Activated naive CD4-positive, alpha-beta T cell (primary cell): ENCODE measurements at places on chromosomes 3 and 15.

GRCh38 chr3:122892118-122892960 lies 97.5 kb downstream of the SLC49A4 start:
- DNase-seq = no peak

GRCh38 chr3:20051123-20051806 lies 11.0 kb downstream of the KAT2B start:
- DNase-seq = no peak

DNA sequence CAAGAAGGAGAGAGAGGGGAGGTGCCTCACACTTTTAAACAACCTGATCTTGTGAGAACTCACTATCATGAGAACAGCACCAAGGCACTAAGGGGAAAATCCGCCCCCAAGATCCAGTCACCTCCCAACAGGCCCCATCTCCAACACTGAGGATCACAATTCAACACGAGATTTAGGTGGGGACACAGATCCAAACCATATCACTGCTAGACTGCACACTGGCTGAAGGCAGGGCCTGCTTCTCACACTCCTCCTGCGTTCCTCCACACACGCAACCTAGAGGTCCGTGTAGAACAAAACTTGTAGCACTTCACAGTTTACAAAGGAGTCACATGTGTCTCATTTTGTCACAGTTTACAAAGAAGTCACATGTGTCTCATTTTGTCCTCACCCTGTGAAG lies 97.8 kb downstream of the DAPK2 start:
- no peak for DNase-seq

- DNase-seq = no peak
Measured at GRCh38 chr3:114877378-114878113, 269.5 kb downstream of the ZBTB20 start.

GRCh38 chr3:177751770-177752169 lies 554.5 kb upstream of the TBL1XR1 start:
- DNase-seq = no peak

- no peak for DNase-seq
Measured at GRCh38 chr3:44954962-44955361, 21.0 kb downstream of the ZDHHC3 start.

DNA sequence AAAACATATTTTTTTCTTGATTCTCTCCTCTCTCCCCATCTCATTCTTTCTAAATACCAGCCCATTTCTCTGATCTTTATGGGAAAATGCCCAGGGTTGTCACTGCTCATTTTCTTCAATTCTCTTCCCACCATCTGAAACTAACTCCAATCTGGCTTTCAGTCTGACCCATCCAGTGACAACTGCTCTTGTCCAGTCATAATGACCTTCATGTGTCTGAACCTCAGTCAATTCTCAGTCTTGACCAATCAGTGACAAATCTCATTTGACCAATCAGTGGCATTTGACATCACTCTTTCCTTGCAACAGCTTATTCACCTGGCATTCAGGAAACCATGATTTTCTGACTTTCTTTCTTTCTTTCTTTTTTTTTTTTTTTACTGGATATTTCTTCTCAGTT lies 15.1 kb downstream of the VEPH1 start:
- DNase-seq = no peak

- DNase-seq = no peak
Measured at GRCh38 chr3:175105066-175105465, 245.9 kb downstream of the NAALADL2 start.

DNA sequence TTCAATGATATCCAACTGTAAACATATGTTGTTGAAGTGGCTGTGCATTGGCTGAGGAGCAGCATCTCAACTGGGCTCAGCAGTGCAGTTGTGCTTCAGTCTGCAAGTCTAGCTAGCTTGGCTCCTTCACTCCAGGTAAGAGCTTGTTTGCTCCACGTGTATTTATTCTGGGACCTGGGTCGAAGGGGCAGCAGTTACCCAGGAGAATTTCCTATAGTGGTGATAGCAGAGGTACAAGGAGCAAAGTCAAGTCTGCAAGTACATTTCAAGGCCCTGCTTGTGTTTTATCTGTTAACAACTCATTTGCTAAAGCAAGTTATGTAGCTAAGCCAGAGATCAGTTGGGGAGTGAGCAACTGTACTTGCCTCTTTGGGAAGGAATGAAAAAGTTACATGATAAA lies 286.2 kb upstream of the UMPS start:
- DNase-seq = no peak

- no peak for DNase-seq
Measured at GRCh38 chr15:31435261-31435911, 108.8 kb downstream of the KLF13 start.

DNA sequence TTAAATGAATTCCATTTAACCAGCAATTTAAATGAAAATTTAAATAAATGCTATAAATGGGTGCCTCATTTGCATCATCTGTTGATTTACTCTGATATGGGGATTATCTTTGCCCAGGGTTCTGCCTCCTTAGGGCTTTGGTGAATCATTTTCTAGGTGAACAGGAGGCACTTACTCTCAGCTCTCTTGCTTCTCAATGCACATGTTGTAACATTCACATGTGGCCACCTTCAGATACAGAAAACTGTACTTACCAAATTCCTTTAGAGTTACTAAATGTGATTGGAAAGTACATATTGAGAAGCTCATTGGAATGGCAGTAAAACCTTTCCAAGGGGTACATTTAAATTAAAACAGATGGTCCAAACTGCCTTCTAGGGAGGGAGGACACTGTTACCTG lies 20.8 kb downstream of the GADL1 start:
- no peak for DNase-seq

GRCh38 chr3:114499976-114500375 lies 206.1 kb downstream of the TIGIT start:
- DNase-seq = no peak

GRCh38 chr3:128946411-128946810 lies 47.5 kb downstream of the CFAP92 start:
- DNase-seq = no peak

GRCh38 chr3:21621181-21621651 lies 129.8 kb downstream of the ZNF385D start:
- no peak for DNase-seq

DNA sequence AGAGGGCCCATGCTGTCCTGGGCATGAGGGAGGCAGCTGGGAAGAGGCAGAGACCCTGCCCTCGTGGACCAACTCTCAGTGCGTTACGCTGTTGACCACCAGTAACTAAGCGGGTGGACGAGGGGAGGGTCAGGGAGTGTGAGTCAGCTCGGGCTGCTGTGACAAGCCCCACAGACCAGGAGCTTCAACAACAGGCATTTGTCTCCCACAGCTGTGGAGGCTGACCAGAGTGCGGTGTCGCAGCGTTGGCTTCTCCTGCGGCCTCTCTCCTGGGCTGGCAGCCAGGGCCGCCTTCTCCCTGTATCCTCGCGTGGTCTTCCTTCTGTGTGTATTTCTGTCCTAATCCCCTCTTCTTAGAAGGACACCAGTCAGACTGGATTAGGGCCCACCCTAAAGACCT lies 13.0 kb downstream of the EFCC1 start:
- DNase-seq = no peak

- no peak for DNase-seq
Measured at GRCh38 chr3:185959609-185960521, 22.1 kb upstream of the TRA2B start.

DNA sequence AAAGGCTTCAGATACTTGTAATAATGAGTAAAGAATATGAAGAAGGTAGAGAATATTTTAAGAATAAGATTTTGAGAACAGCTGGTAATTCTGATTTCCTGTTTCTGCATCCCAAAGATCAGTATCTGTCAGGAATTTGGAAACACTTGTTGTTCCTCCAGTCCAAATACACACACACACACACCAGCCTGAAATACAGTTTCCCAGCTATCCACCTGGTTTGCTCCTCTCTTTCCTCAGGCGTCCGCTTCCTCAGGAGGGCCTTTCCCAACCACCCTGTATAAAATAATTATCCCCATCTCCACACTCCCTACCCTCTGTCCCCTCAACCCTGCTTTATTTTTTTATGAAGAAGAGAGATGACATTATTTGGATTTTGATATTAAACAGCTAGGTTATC lies 2.0 kb upstream of the FSIP1 start:
- no peak for DNase-seq

GRCh38 chr3:118977118-118977517 lies 57.5 kb downstream of the IGSF11 start:
- DNase-seq = no peak

DNA sequence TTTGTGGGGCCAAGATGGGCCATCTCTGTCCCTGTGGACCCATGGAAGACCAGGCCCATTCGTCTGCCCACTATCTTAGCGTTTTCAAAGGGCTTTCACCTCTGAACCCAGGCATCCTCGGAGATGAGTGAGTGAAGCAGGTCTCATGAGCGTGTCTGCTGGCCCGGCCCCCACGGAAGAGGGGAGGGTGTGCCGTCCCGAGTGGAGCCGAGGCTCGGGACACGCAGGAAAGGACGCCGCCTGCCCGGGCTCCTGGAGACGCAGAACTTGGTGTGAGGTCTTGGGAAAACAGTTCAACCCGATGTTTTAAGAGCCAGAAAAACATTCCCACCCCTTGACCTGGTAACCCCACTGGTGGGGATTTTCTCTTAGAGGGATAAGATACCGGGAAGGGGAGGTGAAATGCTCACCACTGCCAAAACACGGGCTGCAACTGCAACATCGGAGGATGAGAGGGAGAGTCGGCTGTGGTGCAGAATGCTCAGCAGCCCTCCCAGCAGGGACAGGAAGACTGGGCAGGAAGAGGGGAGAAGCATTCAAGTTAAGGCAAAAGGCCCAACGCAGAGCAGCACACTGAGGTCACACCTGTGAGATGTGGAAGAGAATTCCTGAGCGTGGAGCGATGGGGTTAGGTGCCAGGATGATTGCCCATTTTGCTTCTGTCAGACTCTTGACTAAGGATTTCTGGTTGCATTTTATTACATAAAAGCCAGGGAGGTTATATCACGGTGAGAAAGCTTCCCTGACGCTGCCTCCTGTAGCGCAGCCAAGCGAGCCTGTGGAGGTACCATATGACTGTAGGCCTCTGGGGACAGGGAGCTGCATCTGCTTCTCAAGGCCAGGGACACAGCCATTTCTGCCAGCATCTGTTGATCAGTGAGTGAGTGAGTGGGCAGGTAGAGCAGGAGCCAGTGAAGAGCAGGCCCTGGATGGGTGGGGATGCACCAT lies 14.1 kb upstream of the STAB1 start:
- DNase-seq = no peak

- DNase-seq = no peak
Measured at GRCh38 chr3:176941689-176942088, 255.6 kb downstream of the TBL1XR1 start.

DNA sequence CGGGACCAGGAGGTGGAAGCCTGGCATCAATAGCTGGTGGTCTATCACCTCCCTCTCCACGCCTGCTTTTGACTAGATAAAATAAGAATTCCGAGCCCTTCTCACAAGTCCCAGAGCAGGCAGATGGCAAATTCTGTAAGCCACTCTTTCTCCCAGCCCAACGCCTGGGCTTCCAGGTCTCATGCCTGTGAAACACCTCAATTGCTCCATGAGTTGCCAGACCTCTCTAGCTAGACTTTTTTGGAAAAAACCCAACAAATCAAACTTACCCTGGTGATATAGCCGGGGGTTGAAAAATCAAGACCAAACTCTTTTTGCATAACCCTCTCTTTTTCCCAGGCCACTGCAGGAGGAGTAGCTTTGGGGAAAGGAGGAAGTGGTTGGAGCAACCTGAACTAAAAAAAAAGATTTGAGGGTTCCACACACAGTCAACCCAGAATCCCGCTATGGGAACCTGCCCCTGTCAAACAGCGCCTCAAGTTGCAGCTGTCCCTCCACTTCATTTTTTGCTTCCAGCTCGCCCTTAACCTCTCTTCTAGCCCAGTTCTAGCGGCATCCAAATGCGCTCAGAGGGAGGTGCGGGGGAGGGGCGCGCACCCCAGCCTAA lies 7.0 kb downstream of the BHLHE40 start:
- no peak for DNase-seq

DNA sequence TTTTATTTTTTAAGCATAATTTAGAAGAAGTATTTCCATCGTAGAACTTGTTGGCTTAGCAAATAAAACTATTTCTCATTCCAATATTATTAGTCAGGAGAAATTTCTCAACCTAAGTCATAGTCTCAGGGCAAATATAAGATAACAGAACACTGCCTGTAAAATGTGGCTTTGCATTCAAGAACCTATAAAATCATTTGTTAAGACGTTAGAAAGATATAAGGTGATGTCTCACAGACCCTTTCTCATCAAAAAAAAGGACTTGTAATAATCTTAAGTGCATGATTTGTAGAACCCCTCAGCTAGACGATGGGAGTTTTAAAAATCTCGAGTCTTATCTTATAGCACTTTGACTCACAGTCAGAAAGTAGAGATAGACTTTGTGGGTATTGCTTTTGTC lies 314.7 kb upstream of the CFAP20DC start:
- DNase-seq = no peak

- no peak for DNase-seq
Measured at GRCh38 chr3:76134166-76134565, 348.8 kb upstream of the ZNF717 start.

GRCh38 chr3:94158512-94158911 lies 95.7 kb downstream of the NSUN3 start:
- no peak for DNase-seq

GRCh38 chr15:70072479-70072878 lies 25.2 kb downstream of the TLE3 start:
- no peak for DNase-seq

- no peak for DNase-seq
Measured at GRCh38 chr15:89649013-89649625, 6.1 kb downstream of the KIF7 start.

DNA sequence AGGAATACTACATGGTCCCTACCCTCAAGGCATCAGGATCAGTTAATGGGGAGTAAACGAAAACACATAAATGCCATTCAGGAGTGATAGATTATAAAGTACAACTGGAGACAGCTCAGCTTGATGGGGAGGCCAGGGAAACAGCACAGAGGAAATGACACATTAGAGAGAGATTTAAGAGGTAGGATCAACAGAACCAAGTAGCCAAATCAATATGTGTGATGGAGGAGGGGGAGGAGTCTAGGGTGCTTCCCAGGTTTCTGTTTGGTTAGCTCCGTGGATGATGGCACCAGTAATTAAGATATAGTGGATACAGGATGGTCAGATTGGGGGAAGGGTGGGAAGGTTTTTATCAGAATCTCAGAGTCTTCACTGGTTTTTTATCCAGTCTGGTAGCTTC lies 229.5 kb upstream of the ROPN1 start:
- no peak for DNase-seq

DNA sequence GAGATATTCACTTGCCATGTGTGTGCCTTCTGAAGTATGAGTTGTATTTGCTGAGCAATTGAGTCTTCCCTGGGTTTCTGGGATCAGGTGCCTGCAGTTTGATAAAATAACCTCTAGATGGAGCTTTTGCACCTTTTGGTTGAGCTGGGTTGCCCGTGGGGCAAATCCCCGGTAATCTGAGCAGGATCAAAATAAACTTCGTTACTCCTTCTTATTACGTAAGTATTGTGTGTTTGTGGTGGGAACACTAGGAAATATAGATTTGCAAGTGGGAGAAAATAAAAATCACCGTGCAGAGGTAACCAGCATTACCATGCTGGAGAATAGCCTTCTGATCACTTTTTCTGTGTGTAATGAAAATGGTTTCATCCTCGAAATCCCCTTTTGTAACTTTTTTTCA lies 277.4 kb upstream of the NR2E3 start:
- DNase-seq = no peak
